GM04504 (cell line): ENCODE measurements at places on chromosomes 6 and 20.

GRCh38 chr6:158743033-158743651 lies 76.0 kb downstream of the EZR start:
- DNase-seq = no peak

DNA sequence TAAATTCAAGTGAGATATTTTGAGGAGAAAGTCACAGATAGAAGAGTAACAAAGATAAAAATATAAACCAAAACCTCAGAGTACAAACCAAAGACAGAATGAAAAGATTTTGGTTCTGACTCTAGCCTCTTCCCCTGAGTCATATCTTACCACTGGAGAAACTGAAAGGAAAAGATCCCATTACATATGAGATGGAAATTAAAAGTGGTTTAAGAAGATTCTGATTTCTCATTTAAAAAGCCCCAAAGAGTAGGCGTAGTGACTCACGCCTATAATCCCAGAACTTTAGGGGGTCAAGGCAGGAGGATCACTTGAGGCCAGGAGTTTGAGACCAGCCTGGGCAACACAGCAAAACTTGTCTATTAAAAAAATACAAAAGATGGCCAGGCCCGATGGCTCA lies 30.6 kb downstream of the SPINT4 start:
- no peak for DNase-seq

GRCh38 chr6:19635728-19636127 lies 201.4 kb upstream of the ID4 start:
- no peak for DNase-seq

DNA sequence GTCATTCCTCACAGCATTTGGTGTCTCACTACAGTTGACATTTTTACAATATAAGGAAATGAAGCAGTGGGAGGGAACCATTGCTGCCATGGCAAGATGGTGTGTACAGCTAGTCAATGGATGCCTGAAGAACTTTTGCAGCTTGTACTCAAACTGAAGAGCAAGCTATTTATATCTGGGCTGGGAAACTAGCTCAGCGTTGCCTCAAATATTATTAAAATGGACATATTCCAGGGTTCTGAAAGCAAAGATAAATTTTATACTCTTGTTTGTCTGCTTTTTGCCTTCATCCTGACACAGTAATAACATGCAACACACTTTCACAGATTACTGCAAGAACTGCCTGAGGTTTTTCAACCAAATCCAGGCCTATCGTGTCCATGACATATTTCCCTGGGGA lies 156.4 kb upstream of the COL21A1 start:
- DNase-seq = no peak
